Activated CD4-positive, alpha-beta T cell treated with anti-CD3 and anti-CD28 coated beads for 48 hours (primary cell): ENCODE measurements at places on chromosomes 4 and X.

DNA sequence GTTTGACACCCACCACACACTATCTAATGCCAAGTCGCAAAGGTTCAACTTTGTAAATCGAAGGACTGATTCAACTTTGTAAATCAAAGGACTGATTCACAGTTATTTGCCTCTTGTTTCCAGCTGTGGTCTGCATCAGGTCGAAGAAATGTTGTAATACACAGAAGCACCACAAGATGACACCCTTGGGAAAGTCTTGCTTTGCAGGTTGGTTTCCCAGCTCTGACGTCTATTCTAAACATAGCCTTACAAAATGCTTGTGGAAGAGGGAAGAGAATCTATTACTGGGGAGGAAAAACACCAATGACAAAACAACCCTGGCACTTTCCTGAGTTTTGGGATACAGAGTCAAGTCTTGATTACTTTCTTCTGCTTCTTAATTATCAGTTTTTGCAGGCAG is 35.3 kb downstream of the SUPT20HL1 start:
- peak; percentile 35 for DNase-seq

GRCh38 chr4:173202395-173202794 is 33.8 kb downstream of the GALNT7 start:
- DNase-seq = no peak

- peak; percentile 35 for DNase-seq
These were observed 21.2 kb downstream of the WDR1 start for GRCh38 chr4:10095296-10095991.

- no peak for DNase-seq
These were observed 48.2 kb upstream of the H2AZ1 start for GRCh38 chr4:99998062-99998867.

GRCh38 chr4:14419516-14419915 is 582.8 kb upstream of the CPEB2 start:
- no peak for DNase-seq

- DNase-seq = no peak
These were observed 53.1 kb downstream of the FANCB start for GRCh38 chrX:14819769-14820168.
